BJ (cell line): ENCODE measurements at places on chromosomes 5 and 9.
A peak's percentile ranks its signal among the peaks of the same experiment; 100 is the strongest.

GRCh38 chr5:39503155-39503554, 78.4 kb upstream of the DAB2 start:
- no peak for DNase-seq

- no peak for DNase-seq
Measured at GRCh38 chr5:90598293-90598692, 39.7 kb downstream of the ADGRV1 start.

DNA sequence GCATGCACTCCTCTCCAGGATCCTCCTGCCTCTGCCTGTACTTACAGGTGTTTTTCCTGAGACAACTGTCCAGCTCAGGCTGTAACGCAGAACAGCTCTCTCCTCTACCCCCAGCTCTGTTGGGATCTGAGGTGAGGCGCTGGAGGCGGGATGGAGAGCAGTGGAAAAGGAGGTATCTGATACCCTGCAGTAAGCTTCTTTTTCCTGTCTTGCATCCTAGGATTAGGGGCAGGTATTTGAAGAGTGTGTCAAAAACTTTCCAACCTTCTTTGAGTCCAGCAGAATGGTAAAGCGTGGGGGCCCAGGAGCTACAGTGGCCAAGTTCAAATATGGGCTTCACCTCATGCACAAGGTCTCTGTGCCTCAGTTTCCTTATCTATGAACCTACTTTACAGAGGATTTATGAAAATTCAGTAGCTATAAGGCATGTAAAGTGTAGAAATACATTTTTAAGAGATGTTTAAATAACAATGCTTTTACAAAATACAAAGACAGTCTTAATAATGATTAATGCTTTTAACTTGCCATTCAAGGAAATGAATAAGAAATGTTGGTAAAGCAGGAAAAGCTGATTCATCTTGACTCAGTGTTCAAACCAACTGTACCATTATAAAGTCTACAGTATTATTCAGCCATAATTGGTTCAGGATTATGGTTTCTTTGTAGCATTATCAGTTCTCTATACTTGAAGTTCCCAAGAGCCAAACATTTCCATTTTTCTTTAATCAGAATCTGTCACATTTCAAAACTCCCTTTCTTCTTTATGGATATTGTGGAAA, 26.1 kb downstream of the MAP1B start:
- DNase-seq = no peak

DNA sequence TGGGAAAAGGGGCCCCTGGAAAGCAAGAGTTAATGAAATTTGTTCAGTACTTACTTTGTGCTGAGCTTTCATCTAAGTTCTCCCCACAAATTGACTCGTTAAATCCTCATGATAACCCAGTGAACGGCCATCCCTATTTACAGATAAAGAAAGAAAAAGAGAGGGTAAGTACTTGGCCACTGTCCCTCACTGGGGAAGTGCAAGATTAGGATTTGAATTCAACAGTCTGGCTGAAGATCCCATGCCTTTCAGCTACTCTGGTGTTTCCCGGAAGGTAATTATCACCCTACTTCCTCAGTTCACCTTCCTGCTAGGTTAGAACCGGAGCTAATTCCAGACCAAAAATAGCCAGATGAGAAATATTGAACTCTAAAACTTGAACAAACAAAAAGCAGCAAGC, 269.2 kb upstream of the TLE4 start:
- DNase-seq = no peak

GRCh38 chr5:62093976-62094375, 212.0 kb upstream of the KIF2A start:
- no peak for DNase-seq

DNA sequence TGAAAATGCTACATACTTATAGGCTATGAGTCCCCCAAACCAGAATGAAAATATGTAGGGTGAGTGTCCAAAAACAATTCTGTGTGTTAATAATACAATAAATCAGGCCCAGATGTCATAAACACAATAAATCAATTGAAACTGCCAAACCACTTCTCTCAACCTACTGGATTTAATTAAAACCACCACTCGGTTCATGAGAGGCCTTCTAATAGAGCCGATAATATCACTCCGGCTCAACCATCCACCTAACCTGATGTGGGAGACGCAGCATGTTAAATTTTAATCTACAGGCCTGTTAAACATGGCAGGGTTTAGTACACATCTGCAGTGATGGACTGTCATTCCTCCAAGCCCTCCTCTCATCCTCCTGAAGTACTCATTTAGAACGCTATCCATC, 734.5 kb upstream of the ZNF608 start:
- DNase-seq = no peak

GRCh38 chr5:61455179-61456006, 123.3 kb downstream of the ZSWIM6 start:
- DNase-seq = no peak

- DNase-seq = no peak
Measured at GRCh38 chr9:69867081-69867814, 46.6 kb downstream of the CFAP95 start.

DNA sequence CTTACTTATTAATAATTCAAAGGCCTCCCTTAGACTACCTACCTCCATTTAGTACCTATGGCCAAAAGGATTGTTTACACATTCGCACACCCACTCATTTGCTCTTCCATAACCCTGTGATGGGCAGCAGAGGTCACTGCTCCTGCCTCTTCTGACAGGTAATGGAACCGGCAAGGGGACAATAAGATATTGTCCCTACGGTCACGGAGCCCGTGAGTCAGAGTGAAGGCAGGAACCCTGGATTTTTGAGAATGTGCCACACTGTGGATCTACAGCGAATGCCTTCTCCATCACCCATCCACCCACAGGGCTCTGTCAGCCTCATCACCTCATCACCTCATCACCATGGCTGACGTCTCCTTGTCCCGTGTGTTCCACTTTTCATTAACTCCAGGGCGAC, 132.3 kb downstream of the MYO10 start:
- DNase-seq = no peak

GRCh38 chr9:21825637-21826036, 23.2 kb downstream of the MTAP start:
- no peak for DNase-seq

DNA sequence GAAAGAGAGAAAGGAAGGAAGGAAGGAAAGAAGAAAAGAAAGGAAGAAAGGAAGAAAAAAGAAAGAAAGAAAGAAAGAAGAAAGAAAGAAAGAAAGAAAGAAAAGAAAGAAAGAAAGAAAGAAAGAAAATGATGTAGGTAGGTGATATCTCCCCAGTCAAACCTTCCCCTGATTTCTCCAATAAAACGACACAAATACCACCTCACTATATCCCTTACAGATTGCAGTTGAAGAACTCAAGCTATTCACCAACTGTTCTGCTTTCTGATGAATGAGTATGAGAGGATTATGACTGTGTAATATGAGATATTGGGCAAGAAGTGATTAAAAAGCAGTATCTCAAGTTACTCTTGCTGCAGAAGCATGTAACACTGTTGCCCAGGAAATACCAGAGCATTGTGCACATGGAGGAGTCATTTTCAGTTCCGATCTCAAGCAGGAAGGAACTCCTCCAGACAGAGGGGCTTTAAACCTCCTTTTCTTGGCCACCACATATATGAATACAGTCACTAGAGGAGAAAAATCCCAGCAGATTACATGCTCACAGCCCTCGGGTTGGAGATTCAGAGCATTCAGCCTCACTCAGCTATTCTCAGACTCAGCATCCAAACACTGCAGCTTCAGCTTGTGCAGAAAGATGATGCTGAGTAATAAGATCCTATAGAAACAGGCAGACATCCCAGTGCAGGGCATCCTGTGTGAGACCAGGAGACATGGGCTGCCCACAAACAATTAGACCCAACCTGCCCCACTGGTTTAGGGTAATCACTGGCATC, 61.4 kb downstream of the UGCG start:
- peak; percentile 89 for DNase-seq

DNA sequence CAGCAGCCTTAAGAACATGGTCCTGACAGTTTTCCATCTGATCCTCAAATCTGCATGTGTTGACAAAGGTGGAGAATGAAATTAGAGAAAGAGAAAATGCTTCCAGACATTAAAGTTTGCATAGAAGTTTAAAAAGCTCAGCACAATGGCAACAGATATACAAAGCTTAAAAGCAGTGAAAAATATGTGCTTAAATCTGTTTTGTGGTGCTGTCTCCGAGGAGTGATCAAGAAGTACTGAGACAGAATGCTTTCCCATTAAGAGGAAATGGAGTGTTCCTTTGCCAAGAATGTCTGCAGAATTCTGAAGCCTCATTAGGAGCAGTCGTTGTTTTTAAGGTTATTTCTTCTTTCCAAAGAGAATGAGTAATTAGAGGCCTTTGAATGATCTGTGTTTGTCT, 131.4 kb downstream of the MCTP1 start:
- no peak for DNase-seq

- DNase-seq = no peak
Measured at GRCh38 chr9:100587375-100587774, 9.5 kb downstream of the CAVIN4 start.

DNA sequence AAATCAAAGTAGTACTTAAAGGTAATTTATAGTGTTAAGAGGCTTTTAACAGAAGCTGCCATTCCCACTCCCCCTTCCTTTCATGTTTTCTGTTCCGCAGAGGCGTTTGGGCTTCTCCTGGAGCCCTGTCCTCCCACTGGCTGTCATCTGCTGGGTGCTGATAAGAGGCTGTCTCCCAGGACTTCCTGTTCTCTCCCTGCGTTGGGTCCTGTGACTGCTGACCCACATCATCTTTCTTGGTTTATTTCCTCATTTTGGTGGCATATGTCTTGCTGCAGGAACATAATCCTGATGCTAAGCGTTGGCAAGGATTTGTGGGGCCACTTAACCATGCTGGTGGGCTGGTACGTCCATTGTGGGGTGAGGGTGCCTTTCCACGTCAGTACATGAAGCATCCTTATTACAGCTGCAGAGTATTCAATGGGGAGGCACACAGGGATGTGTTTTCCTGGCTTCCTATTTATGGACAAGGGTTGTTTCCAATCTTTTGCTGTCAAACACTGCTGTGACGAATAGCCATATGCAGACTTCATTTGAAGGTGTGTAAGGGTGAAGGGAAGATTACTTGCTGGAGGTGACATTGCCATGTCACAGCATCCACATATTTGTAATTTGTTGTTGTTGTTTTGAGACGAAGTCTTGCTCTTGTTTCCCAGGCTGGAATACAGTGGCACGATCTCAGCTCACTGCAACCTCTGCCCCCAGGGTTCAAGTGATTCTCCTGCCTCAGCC, 22.3 kb upstream of the RNF130 start:
- DNase-seq = no peak

DNA sequence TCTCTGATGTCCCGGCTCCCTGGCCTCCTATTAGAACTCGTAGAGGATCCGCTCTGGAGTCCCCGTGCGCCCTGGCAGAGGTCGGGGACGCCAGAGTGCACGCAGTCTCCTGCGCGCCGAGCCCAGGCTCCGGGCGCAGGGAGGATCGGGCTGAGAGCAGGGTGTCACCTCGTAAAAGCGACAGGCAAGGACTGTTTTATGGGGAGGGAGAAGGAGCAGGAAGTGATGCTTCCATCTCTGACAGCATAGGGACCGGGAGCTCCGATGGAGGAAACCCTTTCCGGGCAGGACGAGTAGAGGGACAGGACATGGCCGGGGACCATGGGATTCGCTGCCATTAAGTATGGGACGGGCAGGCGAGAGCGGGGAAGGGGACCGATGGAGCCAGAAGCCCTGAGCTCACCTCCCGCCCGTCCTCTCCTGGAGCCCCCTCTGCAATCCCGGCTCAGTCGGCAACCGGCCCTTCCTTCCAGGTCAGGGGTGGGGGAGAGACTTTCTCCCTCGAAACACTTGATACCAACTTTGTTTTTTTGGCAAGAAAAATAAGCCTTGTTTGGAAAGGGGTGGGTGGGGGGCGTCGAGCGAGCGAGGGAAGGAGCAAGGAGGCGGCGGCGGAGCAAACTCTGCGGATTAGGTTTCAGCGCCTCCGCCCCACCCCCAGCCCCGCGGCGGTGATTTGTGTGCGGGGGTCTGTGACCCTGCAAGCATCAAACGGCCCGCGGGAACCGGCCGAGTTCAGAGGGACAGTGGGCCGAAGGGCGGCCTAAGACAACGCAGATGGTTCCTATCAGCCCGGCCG, 12.6 kb downstream of the LMX1B start:
- DNase-seq = no peak

DNA sequence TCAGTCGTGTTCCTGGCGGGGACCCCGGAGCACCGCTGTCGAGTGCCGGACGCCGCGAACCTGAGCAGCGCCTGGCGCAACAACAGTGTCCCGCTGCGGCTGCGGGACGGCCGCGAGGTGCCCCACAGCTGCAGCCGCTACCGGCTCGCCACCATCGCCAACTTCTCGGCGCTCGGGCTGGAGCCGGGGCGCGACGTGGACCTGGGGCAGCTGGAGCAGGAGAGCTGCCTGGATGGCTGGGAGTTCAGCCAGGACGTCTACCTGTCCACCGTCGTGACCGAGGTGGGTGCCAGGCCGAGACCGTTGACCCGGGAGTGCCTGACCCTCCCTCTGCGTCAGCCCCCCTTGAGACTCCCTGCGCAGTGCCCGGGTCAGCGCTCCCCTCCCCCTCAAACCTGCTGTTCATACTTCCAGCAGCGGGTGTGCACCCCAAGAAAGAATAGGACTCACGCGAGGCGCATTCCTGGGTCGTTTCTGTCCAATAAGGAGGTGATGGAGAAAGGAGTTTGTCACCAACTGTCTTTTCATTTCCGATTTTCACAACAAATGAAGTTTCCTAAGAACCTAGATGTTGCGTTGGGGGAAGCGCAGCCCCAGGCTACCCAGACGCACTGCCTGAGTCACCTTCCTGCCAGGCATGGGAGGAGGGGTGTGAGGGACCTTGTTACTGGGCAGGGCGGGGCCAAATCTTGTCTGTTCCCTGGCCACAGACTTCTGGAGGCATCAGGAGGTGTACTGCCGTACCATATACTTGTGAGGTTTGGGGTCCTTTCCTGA, 722 bp downstream of the SLC22A4 start:
- DNase-seq = peak; percentile 69

GRCh38 chr9:133705576-133705975, 32.6 kb downstream of the SARDH start:
- DNase-seq = no peak

DNA sequence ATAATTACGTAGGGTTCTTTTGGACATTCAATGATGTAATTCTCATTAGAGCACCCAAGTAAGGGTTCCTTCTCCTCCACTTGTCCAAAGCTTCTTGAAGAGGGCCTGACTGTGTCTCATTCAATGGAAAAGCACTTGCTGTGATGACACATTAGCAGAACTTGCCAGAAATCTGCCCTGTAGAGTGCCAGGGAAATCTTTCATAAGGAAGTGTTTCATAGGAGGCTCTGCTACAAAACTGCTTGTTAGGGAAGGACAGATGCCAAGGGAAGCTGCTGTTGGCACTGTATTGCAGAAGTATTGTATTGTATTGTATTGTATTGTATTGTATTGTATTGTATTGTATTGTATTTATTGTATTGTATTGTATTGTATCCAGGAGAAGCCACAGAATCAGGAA, 45.5 kb upstream of the MPDZ start:
- DNase-seq = no peak

DNA sequence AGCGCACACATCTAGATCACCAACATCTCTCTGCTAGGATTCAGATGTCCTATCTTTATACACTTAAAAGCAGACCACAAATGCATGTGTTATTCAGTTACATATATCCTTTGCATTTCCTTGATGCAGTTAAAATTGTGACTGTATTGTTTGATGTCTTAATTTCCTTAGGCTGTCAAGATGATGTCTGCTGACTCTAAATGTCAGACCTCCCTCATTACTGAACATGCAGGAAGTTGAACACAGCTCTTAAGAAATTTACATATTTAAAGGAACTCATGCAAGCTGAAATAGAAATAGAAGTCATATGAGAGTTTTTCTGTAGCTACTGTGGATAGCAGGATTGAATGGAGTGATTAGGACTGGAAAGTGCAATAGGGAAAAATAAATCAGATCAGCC, 336.5 kb upstream of the SEMA6A start:
- no peak for DNase-seq
